Activated CD8-positive, alpha-beta memory T cell treated with anti-CD3 and anti-CD28 coated beads for 4 hours (primary cell): ENCODE measurements at places on chromosomes 1 and 21.

DNA sequence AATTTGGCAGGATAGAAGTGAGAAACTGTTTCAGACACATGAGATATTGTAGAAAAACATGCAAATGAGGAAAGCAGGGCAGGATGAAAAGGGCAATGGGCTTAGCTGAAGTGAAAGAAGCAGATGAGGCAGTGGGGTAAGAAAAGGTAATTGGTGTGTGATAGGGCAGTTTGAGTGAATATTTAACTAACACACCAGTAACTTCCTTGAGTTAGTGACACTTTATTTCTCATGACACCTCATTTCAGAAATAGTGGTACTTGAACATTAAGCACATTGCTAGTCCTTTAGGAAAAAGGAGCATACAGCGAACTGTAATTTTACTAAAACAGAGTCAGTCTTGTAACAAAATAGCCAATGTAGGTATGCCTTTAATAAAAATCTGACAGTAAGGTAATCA lies 415.0 kb downstream of the DPYD start:
- DNase-seq = no peak

- DNase-seq = no peak
Observed at GRCh38 chr1:67821263-67821662, 12.0 kb downstream of the GNG12 start.

GRCh38 chr1:147635342-147635741 lies 35.0 kb downstream of the ACP6 start:
- no peak for DNase-seq

DNA sequence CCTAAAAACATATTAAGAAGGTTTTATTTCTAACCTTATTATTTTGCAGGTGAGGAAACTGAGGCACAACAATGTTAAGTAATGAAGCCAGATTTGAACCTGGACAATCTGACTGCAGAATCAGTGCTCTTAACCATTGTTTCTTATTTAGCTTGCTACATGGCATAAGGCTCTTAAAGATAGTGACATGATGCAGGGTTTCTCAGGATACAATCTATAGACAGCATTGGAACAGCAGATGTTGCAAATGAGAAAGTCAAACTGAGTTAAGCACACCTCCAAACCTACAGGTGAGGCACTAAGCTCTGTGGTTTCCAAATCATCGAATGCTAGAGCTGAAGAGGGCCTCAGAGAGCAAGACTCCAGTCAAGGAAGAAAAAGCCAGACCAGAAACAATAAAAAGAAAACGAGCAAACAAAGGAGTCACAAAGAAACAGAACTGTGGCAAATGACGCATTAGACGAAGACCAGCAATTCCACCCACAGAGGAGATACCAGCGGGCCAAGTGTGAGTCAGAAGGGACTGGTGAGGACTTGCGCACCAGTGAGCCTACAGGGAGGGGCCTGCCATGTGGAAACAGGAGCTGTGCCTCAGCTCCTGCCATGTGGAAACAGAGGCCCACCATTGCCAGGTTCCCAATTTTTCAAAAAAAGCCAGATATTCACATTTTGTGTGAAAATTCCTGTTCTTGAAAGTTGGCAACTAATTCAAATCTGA lies 14.4 kb downstream of the CD58 start:
- DNase-seq = no peak

- no peak for DNase-seq
Observed at GRCh38 chr1:107692580-107693345, 272.2 kb downstream of the VAV3 start.

- no peak for DNase-seq
Observed at GRCh38 chr1:85360730-85361493, 84.5 kb upstream of the BCL10 start.

DNA sequence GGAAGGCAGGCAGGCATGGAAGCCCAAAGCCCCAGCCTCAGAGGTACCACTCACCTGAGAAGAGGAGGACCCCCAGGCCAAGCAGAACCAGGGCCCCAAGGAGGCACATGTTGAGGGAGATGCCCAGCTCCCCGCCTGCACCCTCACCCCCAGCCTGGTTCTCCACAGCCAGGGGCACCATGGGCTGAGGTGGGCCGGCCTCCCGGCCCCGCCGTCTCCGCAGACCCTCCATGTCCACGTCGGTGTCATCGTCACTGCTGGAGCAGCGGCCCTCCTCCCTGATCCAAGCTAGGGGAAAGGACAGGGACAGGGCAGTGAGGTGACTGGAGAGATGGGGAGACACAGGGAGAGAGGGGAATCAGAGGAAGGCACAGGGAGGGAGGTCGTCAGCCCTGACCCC lies 7.8 kb downstream of the PBXIP1 start:
- DNase-seq = no peak

DNA sequence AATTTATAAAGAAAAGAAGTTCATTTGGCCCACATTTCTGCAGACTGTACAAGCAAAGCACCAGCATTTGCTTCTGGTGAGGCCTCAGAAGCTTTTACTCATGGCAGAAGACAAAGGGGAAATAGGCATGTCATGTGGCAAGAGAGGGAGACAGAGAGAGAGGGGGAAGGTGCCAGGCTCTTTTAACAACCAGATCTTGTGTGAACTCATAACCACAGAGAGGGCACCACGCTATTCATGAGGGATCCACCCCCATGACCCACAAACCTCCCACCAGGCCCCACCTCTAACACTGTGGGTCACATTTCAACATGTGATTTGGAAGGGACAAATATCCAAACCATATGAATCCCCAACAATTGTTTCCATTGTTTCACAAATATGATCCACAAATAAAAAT lies 467.9 kb downstream of the SIPA1L2 start:
- no peak for DNase-seq

DNA sequence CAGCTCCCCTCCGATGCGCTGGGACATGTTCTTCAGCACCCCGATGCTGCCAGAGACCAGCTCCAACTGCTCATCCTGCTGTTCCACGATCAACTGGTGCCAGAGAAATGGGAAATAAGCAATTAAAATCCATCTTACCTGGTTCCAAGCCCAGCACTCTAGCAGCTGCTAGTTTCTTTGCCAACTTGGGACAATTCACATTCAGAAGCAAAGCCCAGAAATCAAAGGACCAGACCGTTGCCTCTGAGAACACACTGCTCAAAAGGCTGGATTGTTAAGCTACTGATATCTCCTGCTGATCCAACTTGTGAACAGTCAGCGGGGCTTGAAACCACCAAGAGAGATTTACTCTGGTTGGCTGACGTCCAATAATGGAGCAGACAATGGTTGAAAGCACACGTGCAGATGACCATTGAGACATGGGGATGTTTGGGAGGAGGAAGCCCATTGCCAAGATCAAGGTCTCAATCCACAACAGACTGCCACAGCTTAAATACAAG lies 34.4 kb downstream of the STX6 start:
- no peak for DNase-seq

- DNase-seq = no peak
Observed at GRCh38 chr21:31875496-31876015, 2.7 kb downstream of the HUNK start.

DNA sequence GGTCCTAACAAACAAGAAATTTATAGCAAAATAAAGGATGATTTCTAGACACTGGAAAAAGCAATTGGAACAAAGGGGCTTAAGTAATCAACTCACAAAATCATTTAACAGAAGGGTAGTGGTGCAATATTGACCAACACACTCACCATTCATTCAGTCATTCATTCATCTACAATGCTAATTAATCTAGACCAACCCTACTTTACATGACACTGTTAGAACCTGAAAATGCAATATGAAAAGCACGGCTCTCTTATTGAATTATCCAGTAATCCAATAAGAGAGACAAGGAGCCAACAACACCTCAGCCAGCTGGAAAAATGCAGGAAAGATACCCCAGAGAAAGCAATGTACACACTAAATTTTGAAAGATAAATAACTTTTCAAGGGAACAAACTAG lies 310.8 kb upstream of the NR5A2 start:
- no peak for DNase-seq

- DNase-seq = no peak
Observed at GRCh38 chr1:15706751-15707150, 22.6 kb downstream of the PLEKHM2 start.

- no peak for DNase-seq
Observed at GRCh38 chr1:188872376-188872775, 1605.3 kb downstream of the BRINP3 start.

DNA sequence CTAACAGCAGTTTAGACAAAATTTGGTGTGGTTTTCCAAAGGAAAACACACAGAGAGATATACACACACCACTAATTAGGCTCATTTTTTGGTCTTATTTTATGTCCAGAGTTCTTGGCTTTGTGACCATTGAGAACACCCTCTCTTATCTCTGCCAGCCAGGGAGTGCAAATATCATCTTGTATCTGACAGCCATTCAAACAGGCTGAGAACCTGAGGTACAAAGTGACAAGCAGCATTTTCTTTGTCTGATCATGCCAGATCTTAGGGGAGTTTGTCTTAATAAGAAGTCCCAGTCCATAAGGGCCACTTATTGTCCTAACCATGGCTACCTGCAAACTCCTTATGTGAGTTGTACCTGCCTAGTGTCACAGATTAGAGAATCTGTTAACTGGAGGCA lies 1165.2 kb downstream of the BRINP3 start:
- no peak for DNase-seq

DNA sequence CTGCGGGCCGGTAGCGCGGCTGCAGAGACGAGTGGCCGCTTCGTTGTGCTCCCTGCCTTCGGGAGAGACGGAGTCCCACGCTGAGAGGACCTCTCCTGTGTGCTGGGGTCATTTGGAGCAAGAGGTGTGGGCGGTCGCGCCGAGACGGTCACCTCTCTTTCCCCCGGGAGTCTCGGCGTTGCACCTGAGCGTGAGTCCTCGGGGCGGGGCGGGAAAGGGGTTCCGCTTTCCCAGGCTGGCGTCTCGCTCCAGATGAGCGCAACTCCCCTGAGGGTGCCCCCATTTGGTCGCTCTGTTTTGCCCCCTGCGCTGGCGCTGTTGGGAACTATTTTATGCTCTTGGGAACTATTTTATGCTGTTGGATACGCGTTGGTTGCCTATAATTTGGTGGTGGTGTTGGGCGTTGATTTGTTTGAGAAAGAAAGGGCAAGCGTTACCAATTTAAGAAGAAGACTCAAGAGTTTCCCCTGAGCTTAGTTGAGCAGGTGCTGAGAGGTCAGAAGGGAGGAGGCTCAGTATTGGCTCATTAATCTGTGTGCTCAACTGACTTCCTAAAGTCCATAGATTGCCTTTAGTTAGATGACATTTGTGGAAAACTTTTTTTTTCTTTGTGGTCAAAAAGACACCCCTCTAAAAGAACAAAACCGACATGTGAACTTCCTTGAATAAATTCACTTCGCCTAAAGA lies 683 bp downstream of the LRRC8B start:
- DNase-seq = no peak

DNA sequence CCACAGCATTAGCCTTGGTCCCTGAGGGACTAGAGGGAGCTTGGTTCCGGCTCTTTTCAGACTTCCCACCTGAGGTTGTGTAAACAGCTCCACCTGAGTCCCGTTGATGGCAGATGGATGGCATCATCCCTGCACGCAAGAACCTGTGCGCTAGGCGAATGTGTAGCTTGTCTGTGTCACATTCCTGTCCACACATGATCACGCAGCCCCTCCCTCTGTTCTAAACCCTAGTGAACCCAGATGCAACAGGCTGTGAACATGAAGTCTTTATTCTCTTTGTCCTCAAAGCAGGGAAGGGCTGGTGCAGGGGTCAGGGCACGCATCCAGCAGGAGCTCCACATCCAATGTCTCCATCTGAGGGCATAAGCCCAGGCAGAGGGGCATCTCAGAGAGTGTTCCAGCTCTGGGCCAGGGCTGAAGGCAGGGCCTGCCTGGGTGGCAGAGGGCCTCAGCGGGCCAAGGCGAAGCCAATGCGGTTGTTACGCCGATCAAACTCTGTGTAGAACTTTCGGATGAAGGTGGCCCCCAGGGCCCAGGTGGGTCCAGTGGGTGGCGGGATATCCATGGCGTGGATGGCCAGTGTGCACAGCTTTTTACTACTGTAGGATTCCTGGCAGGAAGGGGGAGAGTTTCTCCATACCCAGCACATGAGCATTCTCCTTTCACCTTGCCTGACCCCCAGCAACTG lies 2.9 kb upstream of the ETNK2 start:
- DNase-seq = no peak

DNA sequence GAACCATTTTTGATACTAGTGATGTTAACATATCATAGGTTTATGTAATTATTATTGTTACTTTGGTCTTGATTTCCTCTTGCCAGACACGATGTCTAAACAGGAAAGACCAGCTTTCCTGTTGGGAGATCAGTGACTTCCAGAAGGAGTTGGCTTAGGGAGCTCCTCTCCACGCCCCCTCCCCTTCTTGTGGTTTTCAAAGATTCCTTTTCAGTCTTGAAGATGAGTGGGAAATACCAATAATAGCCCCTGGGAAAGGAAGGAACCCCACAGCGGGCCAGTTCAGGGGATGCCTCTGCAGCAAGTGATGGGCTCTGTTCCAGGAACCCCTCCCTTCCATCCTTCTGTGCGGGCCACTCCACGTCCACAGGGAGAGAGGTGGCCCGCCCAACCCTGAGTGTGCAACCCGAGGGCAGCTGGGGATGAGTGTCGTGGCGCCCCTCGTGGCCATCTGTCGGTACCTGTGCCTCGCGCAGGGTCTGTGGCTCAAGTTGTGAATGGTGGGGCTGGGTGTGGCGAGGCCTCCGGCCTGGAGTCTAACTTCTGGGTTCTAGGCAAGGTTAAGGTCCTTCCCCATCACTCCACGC lies 65.7 kb downstream of the TLR5 start:
- DNase-seq = no peak

DNA sequence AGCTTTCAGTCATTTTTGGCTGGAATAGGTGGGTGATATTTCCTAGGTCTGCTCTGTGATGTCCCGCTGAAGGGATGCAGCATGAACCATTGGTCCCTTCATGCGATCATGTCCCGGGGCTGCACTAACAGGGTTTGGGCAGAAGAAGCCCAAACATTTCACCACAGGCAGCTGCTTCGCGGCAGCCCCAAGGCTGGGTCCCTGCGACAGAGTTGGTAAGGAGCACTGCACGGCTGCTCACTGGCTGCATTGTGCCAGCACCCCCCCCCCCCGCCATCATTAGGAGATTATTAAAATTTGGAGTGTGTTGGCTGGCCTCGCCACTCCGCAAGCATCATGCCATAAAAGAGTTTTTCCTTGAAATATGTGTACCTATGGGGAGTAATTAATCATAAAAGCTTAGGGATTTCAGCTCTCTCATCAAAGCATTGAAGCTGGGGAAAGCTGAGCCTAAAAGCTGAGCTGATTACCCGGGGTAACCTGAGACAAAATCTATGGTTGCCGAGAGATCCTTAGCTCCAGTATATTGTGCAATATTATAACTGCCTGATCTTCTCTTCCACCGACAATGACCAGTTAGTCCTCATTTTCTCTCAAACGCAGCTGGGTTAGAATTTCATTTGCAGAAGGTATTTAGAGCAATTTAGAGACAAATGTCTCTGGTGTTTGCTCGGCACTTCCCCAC lies 62.5 kb downstream of the PEX14 start:
- DNase-seq = no peak

GRCh38 chr1:59752556-59753414 lies 62.0 kb upstream of the HOOK1 start:
- no peak for DNase-seq
